ENCODE measurements at places on chromosomes 1 and 21.

GRCh38 chr1:22817462-22817861, 106.8 kb downstream of the EPHB2 start:
- no peak for DNase-seq
- no peaks in the 10 kb centered on the region for H3K36me3 ChIP-seq
- H3K4me1 ChIP-seq, result no peaks in the 10 kb centered on the region
- H3K4me3 ChIP-seq, result no peak overlapping the region

DNA sequence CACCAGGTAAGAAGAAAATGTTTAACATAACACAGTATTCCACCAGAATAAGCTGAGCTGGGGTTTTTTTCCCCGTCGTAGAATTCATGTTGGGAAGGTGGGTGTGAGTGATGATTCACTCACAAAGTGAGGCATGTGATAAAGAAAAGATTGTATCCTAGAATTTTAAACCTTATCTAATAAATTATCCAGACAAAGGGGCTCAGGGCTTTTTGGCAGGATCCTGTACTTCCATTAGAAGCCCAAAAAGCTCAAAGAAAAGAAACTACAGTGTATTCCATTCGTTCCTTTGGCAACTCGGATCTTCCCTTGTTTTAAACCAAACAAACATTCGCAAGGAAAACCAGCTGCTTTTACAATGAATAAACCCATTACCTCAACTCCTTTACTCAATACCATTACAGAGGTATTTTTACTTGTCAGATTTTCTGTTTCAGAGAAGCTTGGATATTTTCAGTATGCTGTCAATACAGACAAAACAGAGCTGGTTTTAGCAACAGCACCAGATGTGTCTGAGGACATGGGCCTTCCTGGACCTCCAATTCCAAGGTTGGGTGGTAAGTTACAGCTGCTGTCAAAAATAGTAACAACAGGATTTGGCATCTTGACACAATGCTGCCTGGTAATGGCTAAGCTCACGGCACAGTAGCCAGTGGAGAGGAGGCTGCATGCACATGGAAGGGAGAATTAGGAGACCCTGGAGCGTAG, 159.9 kb upstream of the RUNX1 start:
- H3K27ac ChIP-seq, result peak overlapping the region; percentile 85
- no peak for DNase-seq
- H3K4me3 ChIP-seq, result peak overlapping the region; percentile 70
- H3K4me1 ChIP-seq, result peaks cover 86% of the 10 kb centered on the region
- H3K36me3 ChIP-seq, result peaks cover 16% of the 10 kb centered on the region
- no peaks in the 10 kb centered on the region for H3K27me3 ChIP-seq

- peaks cover 22% of the 10 kb centered on the region for H3K36me3 ChIP-seq
- no peak overlapping the region for H3K4me3 ChIP-seq
- no peak overlapping the region for H3K27ac ChIP-seq
- peaks cover 7% of the 10 kb centered on the region for H3K27me3 ChIP-seq
- H3K4me1 ChIP-seq, result no peaks in the 10 kb centered on the region
Measured at GRCh38 chr1:2304921-2305681, 77.0 kb downstream of the SKI start.

DNA sequence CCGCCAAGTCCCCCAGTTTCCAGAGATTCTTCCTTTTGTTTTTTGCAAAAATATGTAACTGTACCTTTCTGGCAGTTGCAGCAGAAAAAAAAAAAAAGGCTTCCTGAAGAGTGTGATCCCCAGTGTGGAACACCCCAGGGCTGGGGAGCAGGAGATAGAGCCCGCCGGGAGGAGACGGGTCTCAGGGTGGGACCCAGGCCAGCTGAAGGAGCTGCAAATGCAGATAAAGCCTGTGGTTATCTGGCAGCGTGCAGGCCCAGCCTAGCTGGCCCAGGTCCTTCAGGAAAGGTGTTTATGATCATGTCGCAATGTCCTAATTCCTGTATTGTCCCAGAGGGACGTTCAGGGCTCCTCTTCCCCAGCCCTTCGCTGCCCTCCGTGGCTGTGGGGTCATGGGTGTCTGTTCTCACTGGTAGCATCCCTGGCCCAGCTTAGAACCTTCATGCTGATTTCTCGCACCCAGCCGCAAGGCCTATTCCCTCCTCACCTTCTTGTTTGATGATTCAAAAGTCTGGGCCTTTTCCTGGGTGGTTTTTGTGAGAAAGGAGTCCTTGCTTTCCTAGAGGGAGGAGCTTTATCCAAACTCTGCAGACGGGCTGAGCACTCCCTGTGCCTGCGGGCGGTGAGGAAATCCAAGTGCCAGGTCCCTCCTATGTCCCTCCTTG, 26.2 kb downstream of the RNF187 start:
- no peaks in the 10 kb centered on the region for H3K36me3 ChIP-seq
- peaks cover 28% of the 10 kb centered on the region for H3K27me3 ChIP-seq
- no peak overlapping the region for H3K4me3 ChIP-seq
- 0 out of 2 replicates have a peak, but pooled peaks cover 6% of the 10 kb centered on the region for H3K4me1 ChIP-seq

DNA sequence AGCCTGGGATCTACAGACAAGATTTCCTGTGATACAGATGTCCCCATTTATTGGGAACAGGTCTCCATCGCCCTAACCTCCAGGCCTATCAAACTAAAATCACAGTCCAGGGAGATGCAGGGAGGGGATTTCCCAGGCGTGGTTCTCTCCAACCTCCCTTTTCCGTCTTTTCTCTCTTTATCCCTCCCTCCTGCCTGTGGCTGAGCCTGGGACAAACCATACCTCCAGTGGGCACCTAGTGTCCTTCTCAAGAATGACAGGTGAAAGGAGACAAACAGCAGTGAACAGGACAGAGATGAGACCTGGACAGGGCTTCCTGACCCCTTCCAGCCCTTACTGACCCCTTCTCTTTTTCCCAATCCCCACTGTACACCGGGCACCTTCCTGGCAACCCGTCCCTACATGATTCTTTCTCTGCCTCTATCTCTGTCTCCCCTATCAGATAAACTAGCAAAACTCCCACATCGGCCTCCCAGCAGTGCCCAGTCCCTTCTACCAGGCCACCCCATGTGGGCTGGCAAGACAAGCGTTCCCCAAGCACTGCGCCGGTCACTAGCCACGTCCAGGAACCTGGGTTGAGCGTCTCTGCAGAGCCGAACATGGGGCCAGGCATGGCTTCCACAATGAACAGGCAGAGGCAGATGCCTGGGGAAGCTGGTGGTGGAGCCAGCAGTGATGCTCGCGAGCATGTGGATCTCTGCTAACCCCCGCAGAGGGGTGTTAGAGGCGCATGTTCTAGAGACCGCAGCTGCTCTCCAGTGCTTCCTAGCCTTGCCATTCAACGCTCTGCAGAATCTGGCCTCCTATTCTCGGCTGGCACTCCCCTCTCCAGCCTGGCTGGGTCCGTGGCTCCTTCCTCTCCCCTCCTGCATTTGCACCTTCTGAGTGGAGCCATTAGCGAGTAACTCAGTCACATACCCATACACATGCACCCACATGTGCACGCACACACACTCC, 54.7 kb downstream of the ELK4 start:
- DNase-seq, result no peak
- H3K36me3 ChIP-seq, result no peaks in the 10 kb centered on the region
- no peak overlapping the region for H3K27ac ChIP-seq
- no peak overlapping the region for H3K4me3 ChIP-seq

DNA sequence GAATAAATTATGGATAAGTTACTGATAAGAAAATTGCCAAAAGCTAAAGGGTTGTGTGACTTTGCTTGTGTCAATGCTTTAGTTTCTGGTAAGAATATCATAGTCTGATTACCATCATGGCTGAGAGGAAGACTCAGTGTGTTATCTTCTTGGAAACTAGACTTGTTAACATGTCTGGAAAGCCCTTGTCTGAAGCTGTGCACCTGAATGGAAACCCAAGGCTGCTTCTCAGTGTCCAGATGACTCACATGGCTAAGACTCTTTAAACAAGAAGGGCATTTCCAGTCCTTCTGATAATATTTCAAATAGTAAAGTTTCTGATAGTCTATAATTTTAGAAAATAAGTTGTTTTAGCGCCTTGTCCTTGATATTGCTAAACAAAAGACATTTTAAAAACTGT, 1092.7 kb downstream of the PLA2G4A start:
- no peaks in the 10 kb centered on the region for H3K36me3 ChIP-seq
- no peak for DNase-seq
- H3K4me1 ChIP-seq, result peaks cover 16% of the 10 kb centered on the region
- no peak overlapping the region for H3K27ac ChIP-seq
- H3K27me3 ChIP-seq, result no peaks in the 10 kb centered on the region

DNA sequence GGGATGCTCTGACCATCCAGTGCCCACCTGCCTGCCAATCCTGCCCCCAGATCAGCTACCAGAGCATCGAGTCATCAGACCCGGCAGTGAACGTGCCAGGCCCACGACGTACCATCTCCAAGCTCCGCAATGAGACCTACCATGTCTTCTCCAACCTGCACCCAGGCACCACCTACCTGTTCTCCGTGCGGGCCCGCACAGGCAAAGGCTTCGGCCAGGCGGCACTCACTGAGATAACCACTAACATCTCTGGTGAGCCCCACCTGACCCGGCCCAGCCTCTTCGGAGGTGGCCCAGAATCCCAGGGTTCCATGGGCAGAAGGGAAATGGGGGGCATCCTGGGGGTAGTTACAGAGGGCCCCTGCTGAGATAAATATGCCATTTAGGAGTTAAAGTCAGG, 43.1 kb downstream of the PTPRU start:
- H3K36me3 ChIP-seq, result peaks cover 4% of the 10 kb centered on the region
- DNase-seq, result no peak
- H3K27me3 ChIP-seq, result no peaks in the 10 kb centered on the region
- H3K4me1 ChIP-seq, result peaks cover 22% of the 10 kb centered on the region
- 0 out of 2 replicates have a peak overlapping the region, but pooled peaks have one; percentile 16 for H3K27ac ChIP-seq

DNA sequence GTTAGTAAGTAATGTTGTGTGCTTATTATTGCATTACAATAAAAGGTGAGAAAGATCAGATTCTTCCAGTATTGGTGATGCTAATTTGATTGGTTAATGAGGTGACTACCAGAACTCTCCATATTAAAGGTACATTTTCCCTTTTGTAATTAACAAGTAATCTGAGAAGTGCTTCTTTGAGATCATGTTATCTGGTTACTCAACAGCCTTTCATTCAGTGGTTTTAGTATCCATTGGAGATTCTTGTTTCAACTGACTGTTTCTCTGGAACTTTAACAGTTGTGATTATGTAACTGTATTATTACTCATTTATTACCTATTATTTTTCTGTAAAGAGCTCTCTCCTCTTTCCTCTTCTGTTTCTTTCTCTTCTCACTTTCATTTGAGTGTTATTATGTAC, 86.7 kb downstream of the PEX14 start:
- H3K27ac ChIP-seq, result peak overlapping the region; percentile 4
- DNase-seq, result peak; percentile 16

GRCh38 chr21:41488080-41488479, 19.9 kb downstream of the TMPRSS2 start:
- H3K27me3 ChIP-seq, result peaks cover 6% of the 10 kb centered on the region
- no peak for DNase-seq
- H3K27ac ChIP-seq, result no peak overlapping the region
- no peaks in the 10 kb centered on the region for H3K36me3 ChIP-seq
- H3K4me3 ChIP-seq, result no peak overlapping the region

DNA sequence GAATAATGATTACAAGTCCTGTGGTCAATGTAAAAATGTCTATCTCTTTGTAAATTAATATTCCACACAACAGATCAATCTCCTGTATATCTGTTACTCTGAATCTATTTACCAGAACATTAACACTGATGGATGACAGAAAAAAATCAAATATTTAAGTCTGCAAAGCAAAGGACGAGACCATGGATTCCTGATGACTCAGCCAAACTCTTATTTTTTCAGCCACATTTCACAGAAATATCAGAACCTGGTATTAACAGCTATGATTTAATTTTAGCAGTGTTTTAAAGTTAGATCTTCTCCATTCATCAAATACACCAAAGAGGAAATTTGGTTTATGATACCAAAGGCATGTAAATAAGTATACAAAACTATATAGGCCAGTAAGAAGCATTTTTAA, 46.1 kb downstream of the FAF1 start:
- H3K27ac ChIP-seq, result no peak overlapping the region
- H3K27me3 ChIP-seq, result no peaks in the 10 kb centered on the region
- DNase-seq, result no peak
- H3K4me1 ChIP-seq, result peaks cover 14% of the 10 kb centered on the region

DNA sequence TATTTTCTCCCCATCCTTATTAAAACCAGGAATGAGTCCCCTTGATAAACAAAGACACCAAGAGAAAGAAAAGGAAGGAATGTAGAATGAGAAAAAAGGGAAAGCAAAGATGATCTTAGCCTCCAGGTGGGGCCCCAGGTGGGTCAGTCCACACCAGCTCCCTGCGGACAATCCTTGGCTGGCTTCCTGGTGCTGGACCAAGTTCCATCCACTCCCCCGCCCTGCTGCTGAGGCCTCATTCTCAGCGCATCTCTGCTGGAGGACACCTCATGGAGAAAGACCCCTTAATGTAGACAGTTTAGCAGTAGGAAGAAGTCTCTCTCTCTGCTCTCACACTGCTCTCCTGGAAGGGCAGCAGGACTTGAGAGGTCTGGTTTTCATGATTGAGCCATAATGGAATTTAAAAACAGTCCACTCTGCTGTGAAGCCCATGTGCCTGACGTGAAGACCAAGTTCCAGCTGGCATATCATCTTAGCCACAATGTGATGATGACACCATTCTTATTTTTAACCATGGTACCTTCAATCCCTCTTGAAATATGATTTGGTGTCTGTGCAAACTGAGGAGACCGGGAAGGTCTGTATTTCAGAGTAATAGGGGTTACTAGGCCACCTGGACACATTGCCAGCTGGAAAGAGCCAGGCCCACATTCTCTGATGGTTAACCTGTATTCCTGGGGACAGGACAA, 83.1 kb downstream of the WLS start:
- no peaks in the 10 kb centered on the region for H3K4me1 ChIP-seq
- no peak for DNase-seq
- H3K4me3 ChIP-seq, result no peak overlapping the region
- 0 out of 2 replicates have a peak, but pooled peaks cover 5% of the 10 kb centered on the region for H3K36me3 ChIP-seq
- H3K27ac ChIP-seq, result no peak overlapping the region

GRCh38 chr1:44037154-44037553, 5.9 kb upstream of the SLC6A9 start:
- peaks cover 50% of the 10 kb centered on the region for H3K4me1 ChIP-seq
- no peak overlapping the region for H3K27ac ChIP-seq
- no peaks in the 10 kb centered on the region for H3K36me3 ChIP-seq
- no peak overlapping the region for H3K4me3 ChIP-seq

GRCh38 chr1:36836196-36836883, 198.0 kb downstream of the GRIK3 start:
- no peaks in the 10 kb centered on the region for H3K36me3 ChIP-seq
- no peaks in the 10 kb centered on the region for H3K4me1 ChIP-seq
- no peak overlapping the region for H3K4me3 ChIP-seq
- DNase-seq, result no peak
- no peak overlapping the region for H3K27ac ChIP-seq

- no peak overlapping the region for H3K4me3 ChIP-seq
- H3K27ac ChIP-seq, result no peak overlapping the region
- H3K4me1 ChIP-seq, result no peaks in the 10 kb centered on the region
- DNase-seq, result no peak
- no peaks in the 10 kb centered on the region for H3K36me3 ChIP-seq
Measured at GRCh38 chr1:107563441-107563840, 401.5 kb downstream of the VAV3 start.

- H3K4me3 ChIP-seq, result no peak overlapping the region
- no peak for DNase-seq
- no peak overlapping the region for H3K27ac ChIP-seq
- H3K4me1 ChIP-seq, result no peaks in the 10 kb centered on the region
Measured at GRCh38 chr1:203898458-203899352, 37.3 kb downstream of the SNRPE start.

GRCh38 chr1:100896481-100896982, 642 bp downstream of the SLC30A7 start:
- peak overlapping the region; percentile 100 for H3K4me3 ChIP-seq
- peak overlapping the region; percentile 100 for H3K27ac ChIP-seq
- peak; percentile 63 for DNase-seq
- H3K27me3 ChIP-seq, result peaks cover 8% of the 10 kb centered on the region
- H3K4me1 ChIP-seq, result peaks cover 37% of the 10 kb centered on the region
